ENCODE measurements at places on chromosomes 5 and 9.

DNA sequence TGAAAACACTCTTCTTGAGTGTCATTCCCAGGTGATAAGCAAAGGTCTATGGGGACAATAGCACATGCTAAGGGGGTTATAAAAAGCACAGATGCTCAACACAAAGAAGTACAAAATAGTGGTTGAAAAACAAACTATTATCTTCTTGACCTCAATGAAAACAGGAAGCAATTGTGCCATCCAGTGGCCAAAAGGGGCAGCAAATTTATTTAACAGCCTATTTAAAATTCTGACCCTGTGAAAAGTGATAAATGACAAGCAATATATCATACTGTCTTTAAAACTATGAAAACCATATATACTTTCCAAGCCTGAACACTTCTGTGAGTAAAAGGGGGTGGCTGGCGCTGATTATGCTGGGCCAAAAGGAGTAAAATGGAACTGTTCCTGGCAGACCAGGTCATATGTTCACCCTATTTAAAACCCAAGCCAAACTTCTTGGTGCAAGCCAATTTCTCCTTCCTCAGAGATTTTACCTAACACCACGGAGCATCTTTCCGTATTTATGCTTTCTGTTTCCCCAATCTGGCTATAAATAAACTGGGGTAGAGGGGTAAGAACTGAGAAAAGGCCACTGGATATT lies 29.7 kb downstream of the TEX10 start:
- peak; percentile 7 for DNase-seq

GRCh38 chr5:146548781-146549449 lies 32.9 kb upstream of the GPR151 start:
- DNase-seq, result no peak

DNA sequence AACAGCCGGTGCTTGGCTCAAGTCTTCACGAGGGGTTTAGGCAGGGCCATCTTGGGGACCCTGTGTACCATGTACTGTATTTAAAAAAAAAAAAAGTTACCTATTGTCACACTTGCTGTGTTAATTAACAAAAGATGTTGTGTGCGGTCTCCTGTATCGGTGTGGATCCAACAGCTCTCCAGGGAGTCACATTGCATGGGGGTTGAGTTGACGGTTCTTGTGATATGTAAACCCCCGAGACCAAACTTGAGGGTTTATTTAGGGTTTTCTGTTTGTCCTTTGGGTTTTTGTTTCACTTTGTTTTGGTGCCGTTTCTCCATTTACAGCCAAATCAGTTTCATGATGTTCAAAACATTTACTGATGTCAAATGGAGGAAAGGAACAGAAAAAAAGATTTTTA lies 22.2 kb downstream of the AMBP start:
- no peak for DNase-seq

DNA sequence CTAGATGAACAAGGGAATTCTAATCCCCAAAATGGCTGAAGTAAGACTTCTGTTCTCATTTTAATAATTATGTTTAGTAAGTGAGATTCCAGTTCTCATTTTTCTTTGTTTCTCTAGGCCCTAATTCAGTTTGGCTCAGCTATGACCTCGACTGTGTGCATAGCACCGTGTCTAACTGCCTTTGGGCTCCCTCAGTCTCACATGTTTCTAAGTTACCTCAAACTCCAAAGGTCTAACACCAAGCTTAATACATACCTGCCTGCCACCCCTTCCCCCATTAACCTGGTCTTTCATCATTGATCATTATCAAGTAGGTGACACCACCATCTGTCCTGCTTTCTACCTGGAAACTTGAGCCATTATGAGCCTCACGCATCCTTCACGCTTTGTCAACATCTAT lies 273.2 kb downstream of the SAXO1 start:
- DNase-seq, result no peak

DNA sequence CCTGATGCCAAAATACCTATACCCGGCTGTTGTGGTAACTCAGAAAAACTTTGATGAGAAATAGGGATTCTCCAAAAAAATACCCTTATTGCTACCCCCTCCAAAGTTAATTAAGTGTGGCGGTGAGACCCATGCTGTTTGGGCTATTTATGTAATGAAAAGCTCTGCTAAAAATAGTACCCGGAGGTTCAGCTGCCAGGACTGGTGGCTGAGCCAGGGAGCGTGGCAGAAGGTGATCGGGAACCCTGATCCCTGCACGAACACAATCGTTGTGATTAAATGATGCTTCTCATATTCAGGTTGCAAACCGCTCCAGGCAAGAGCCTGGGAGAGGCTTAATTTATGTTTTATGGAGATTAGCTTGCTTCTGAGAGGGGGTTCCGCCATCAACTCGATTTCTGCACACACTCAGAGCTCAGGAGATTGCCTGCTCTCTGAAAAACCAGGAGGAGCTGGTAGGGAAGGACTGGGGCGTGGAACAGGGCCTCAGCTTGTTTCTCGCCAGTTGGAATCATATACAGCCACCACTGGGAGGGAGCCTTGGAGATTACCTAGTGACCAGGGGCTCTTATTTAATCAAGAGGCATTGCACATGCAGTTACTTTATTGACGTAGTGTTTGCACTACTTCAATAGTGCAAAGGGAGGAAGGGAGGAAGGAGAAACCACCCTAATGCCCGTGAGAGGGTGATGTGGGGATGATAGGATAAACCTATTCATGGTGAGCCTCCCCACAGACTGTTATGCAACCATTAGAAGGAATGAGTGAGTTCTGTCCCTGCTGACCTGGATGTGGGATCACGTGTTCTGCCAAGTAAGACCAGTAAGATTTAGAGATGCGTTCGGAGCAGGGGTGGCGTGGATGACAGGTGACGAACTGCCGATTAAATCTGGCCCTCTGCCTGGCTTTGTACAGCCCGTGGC lies 23.4 kb downstream of the HRH2 start:
- DNase-seq, result no peak

DNA sequence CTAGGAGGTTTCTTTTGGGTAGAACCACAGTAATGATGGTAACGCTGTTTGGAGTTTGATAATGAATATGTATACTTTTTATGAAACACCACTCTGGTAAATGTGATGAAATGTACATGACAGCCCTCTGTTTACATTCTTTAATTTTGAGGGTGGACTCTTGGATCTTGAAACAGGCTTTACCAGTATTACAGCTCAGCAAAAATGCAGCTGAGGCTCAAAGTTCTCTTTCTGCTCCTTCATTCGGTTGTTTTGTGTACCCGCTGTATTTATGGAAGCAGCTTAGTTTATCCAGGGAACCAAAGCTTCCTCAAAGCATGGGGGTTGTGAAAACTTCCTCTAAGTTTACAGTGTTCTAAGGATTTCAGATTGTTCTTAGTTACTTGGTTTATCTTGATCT lies 11.1 kb downstream of the GAPVD1 start:
- no peak for DNase-seq

GRCh38 chr9:127426756-127427155 lies 2.6 kb downstream of the ZNF79 start:
- no peak for DNase-seq

- no peak for DNase-seq
Observed at GRCh38 chr5:116626945-116627679, 52.5 kb upstream of the SEMA6A start.
